Caco-2 (cell line): ENCODE measurements at places on chromosomes 13 and 19. TPM values are rescaled to one million over a fixed set of nuclear protein-coding genes. Genes with fewer than 3 reads are reported as not detected.

The TDRD3 gene
- total RNA-seq: 16.3 and 17.2 TPM in 2 replicates

The EVI5L gene
- 6.5 and 9.8 TPM in 2 replicates for total RNA-seq

- H3K4me3 ChIP-seq: peak overlapping the region; percentile 84
- H3K4me1 ChIP-seq: no peaks in the 10 kb centered on the region
- H3K27ac ChIP-seq: peak overlapping the region; percentile 97
- H3K27me3 ChIP-seq: no peaks in the 10 kb centered on the region
- H3K36me3 ChIP-seq: no peaks in the 10 kb centered on the region
- peak; percentile 33 for DNase-seq
These were observed 1.6 kb downstream of the MISP3 start for GRCh38 chr19:14073925-14074838.

The PRRG2 gene
- 7.7 and 8.4 TPM in 2 replicates for total RNA-seq

The ZNF534 gene
- not detected in 2 replicates for total RNA-seq

The UTP14C gene
- 11.8 and 12.1 TPM in 2 replicates for total RNA-seq

DNA sequence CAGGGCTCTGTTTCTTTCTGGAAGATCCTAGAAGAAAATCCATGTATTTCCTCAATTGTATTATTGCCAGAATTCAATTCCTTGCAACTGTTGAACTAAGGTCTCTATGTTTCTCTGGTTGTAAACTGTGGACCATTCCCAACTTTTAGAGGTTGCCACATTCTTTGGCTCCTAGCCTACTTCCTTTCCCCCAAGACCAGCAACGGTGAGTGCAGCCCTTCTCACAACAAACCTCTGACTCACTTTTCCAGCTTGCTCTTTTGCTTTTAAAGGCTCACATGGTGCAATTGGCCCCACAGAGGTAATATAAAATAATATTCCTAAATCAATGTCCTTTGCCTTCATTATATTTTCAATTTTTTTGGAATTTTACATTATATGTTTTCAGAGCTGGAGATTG is 371.3 kb downstream of the SLITRK5 start:
- H3K27ac ChIP-seq: no peak overlapping the region
- no peak overlapping the region for H3K4me3 ChIP-seq

- H3K36me3 ChIP-seq: no peaks in the 10 kb centered on the region
- H3K4me3 ChIP-seq: no peak overlapping the region
- DNase-seq: no peak
- H3K27me3 ChIP-seq: no peaks in the 10 kb centered on the region
- H3K4me1 ChIP-seq: no peaks in the 10 kb centered on the region
These were observed 541.8 kb upstream of the SLC10A2 start for GRCh38 chr13:103607995-103608394.

- H3K36me3 ChIP-seq: no peaks in the 10 kb centered on the region
- no peak overlapping the region for H3K4me3 ChIP-seq
- no peak overlapping the region for H3K27ac ChIP-seq
These were observed 56.1 kb upstream of the FREM2 start for GRCh38 chr13:38630780-38631179.

GRCh38 chr19:29741776-29742175 is 26.7 kb upstream of the C19orf12 start:
- DNase-seq: no peak
- H3K27me3 ChIP-seq: no peaks in the 10 kb centered on the region; the same call in 1 of the 2 replicates
- H3K36me3 ChIP-seq: no peaks in the 10 kb centered on the region
- no peaks in the 10 kb centered on the region for H3K4me1 ChIP-seq

- no peaks in the 10 kb centered on the region for H3K4me1 ChIP-seq
- H3K27ac ChIP-seq: no peak overlapping the region
- H3K36me3 ChIP-seq: peaks cover 3% of the 10 kb centered on the region
- no peak for DNase-seq
- no peak overlapping the region for H3K4me3 ChIP-seq
- no peaks in the 10 kb centered on the region for H3K27me3 ChIP-seq
These were observed 9.8 kb downstream of the DCAF15 start for GRCh38 chr19:13961826-13962698.

The KLK1 gene
- total RNA-seq: 0.73 and 1.1 TPM in 2 replicates

The MBD3L2 gene
- total RNA-seq: not detected in 2 replicates

GRCh38 chr19:3068071-3068470 is 5.8 kb upstream of the TLE5 start:
- H3K4me3 ChIP-seq: no peak overlapping the region
- H3K27me3 ChIP-seq: no peaks in the 10 kb centered on the region
- no peak for DNase-seq
- no peaks in the 10 kb centered on the region for H3K36me3 ChIP-seq
- H3K4me1 ChIP-seq: peaks cover 5% of the 10 kb centered on the region
- H3K27ac ChIP-seq: no peak overlapping the region

DNA sequence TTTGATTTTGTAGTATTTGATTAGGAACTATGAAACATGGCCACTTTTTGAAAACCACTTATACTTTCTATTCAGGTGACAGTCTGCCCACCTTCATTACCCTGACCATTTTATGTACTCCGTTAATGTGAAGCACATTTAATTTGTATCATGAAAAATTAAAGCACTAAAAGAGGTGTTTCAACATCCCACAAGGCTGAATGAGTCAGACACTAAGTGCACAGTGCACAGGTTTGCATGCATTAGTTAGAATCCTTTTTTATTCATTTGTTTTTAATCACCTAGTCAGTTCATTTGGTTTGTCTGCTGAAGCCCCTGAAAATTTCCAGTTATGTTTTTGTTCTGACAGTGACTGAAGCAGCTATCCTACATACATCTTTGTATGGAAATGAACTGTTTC is 271.0 kb downstream of the SLITRK5 start:
- H3K27ac ChIP-seq: no peak overlapping the region
- no peaks in the 10 kb centered on the region for H3K27me3 ChIP-seq
- no peaks in the 10 kb centered on the region for H3K36me3 ChIP-seq
- no peak for DNase-seq
- H3K4me3 ChIP-seq: no peak overlapping the region

The FBN3 gene
- 15.0 and 16.4 TPM in 2 replicates for total RNA-seq

GRCh38 chr19:51456541-51457290 is 1.5 kb downstream of the SIGLEC8 start:
- H3K27me3 ChIP-seq: no peaks in the 10 kb centered on the region
- H3K27ac ChIP-seq: no peak overlapping the region
- H3K36me3 ChIP-seq: no peaks in the 10 kb centered on the region
- H3K4me1 ChIP-seq: no peaks in the 10 kb centered on the region
- DNase-seq: no peak
- no peak overlapping the region for H3K4me3 ChIP-seq

GRCh38 chr13:34411177-34411576 is 530.9 kb upstream of the NBEA start:
- no peaks in the 10 kb centered on the region for H3K36me3 ChIP-seq
- no peaks in the 10 kb centered on the region for H3K27me3 ChIP-seq
- no peaks in the 10 kb centered on the region for H3K4me1 ChIP-seq
- H3K27ac ChIP-seq: no peak overlapping the region
- no peak overlapping the region for H3K4me3 ChIP-seq
- no peak for DNase-seq

DNA sequence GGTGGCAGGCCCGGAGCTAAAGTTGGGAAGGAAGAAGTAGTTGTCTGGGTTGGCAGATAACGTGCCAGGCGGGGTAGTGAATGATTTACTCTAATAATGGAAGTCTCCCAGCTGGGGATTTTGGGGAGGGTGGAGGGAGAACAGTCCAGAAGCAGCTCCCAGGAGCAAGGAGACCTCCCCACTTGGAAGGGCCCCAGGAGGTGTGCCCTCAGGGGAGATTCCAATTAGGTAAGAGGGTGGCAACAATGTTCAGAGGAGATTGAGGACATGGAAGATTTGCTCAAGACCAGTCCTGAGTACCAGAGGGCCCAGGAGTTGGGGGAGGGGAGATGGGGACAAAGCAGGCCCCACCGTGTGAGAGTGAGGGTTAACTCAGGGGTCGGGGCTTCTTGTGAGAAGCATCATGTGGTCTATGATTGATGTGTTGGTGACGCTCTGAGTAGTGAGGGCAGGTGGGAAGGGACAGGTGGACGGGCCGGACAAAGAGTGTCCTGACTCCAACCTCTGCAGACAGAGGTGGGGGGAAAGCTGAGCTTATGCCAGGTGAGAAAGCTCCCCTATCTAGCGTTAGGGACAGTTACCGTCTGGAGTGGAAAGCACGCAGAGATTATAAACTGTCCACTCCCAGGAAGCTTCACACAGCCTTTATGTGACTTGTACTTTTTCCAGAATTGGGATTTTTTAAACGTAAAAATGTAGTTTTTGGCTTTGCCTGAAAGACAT is 3.5 kb downstream of the SPINT2 start:
- H3K4me1 ChIP-seq: peaks cover 69% of the 10 kb centered on the region
- no peaks in the 10 kb centered on the region for H3K27me3 ChIP-seq
- H3K36me3 ChIP-seq: no peaks in the 10 kb centered on the region
- H3K4me3 ChIP-seq: no peak overlapping the region
- H3K27ac ChIP-seq: peak overlapping the region; percentile 98

The MYO1F gene
- 0.23 and 0.25 TPM in 2 replicates for total RNA-seq
